ENCODE measurements at places on chromosomes 2 and 18.

GRCh38 chr2:177289824-177290628 lies 25.5 kb upstream of the NFE2L2 start:
- no peak for DNase-seq

GRCh38 chr2:127052771-127053691 lies 53.9 kb downstream of the BIN1 start:
- DNase-seq, result no peak

DNA sequence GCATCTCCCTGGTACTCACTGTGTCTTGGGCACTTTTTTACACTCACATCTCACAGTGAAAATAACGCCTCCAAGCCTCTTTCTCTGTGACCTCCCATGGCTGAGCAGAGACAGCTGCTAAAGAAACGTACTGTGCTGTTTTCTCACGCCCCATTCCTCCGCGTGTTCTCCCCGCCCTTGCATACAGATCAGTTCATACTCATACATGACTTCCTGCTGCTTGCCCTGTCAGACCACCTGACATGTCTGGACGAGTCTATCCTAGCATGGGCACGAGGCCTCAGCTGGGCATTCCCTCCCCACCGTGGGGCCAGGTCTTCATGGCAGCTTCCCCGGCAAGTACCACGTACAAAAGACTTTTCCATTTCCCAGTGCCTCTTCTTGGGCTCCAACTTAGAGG lies 21.2 kb upstream of the IL1A start:
- DNase-seq, result no peak

- DNase-seq, result no peak
Measured at GRCh38 chr2:8554296-8554806, 127.5 kb upstream of the ID2 start.

GRCh38 chr2:134657650-134658250 lies 61.0 kb downstream of the TMEM163 start:
- no peak for DNase-seq

- no peak for DNase-seq
Measured at GRCh38 chr2:105797298-105797819, 52.6 kb downstream of the NCK2 start.

- no peak for DNase-seq
Measured at GRCh38 chr2:31987454-31988220, 23.2 kb downstream of the MEMO1 start.

GRCh38 chr2:128195435-128195984 lies 104.5 kb downstream of the UGGT1 start:
- DNase-seq, result no peak

GRCh38 chr2:237154082-237154638 lies 68.5 kb downstream of the COPS8 start:
- DNase-seq, result no peak

- no peak for DNase-seq
Measured at GRCh38 chr2:178485356-178485755, 5.1 kb downstream of the PLEKHA3 start.

DNA sequence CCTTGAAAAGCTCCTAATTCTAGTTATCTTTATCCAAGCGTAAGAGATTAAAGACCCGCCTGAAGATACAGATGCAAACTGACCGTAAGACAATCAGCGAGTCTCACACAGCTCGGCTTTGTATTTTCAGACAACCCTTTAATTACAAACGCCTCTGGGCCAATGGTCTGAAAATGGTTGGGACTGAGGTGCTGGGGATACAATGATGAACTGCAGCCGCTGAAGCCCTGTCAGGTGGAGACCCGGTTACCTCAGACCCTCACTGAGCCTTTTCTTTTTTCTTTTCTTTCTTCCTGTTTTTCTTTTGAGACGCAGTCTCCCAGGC lies 715 bp upstream of the CFAP36 start:
- no peak for DNase-seq

- DNase-seq, result no peak
Measured at GRCh38 chr2:27453968-27454367, 11.8 kb downstream of the KRTCAP3 start.

DNA sequence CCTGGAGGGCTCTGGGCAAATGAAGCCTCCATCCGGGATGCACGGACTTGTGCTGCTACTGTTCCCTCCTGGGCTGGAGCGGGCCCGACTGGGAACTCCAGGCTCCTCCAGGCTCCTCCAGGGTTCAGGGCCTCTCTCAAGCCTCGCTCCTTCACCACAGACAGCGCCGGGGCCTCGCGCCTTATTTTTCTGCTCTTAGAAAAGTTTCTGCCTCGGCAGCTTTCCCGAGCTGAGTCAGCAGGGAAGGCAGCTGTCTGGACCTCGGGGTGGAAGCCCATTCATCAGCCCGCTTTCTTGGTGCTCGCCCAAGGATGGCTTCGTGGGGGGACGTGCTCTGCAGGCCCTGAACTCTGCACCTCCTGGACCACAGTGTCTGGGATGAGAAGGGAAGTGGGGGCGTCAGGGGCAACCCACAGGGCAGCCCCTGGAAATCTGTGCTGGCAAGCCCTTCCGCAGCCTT lies 12.9 kb upstream of the TEX51 start:
- DNase-seq, result no peak

- DNase-seq, result no peak
Measured at GRCh38 chr2:71235930-71236587, 9.2 kb upstream of the PAIP2B start.

- no peak for DNase-seq
Measured at GRCh38 chr2:102033031-102033749, 41.4 kb downstream of the IL1R2 start.

DNA sequence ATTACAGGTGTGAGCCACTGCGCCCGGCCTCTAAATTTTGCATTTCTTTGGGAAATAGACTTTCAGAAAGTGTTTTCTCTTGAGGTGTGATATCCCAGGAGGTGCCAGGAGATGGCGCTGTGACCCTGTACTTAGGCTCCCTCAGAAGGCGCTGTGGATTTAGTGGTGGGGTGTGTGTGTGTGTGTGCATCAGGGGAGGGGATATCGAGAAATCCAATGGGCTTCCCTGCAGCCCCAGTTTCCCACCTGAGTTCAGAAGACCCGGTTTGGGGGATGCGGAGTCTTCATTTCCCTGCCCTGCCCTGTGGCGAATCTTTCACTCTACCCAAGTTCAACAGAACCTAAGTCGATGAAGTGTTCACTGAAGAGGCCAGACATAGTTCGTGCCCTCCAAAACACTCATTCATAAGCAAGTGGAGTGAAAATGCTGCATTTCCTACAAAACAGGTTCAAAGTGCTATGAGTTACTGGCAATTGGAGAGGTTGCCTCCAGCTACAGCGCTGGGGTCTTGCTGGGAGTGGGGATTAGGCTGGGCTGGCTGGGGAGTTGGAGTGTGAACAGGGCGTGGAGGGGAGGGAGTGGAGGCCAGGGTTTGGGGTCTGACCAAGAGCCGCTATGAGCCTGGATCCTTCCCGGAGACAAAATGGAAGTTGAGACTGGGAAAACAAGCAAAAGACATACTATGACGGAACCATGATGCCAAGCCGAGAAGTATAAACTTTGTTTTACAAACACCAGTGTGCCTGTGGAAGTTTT lies 6.5 kb upstream of the WNT6 start:
- DNase-seq, result peak; percentile 58

DNA sequence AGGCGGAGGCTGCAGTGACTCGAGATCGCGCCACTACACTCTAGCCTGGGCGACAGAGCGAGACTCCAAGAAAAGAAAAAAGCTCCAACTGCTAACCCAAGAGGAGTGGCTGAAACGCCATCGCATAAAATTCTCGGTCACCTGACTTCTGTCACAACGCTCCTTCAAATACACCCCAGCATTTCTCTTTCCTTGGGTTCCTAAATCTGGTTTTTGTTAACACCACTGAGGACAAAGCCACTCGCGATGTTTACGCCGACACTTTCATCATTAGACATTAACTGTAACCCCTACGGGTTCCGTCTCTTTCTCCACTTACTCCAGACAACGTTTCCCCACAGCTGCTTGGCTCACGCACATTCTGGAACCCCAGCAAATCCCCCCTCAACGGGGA lies 679 bp downstream of the CLK1 start:
- no peak for DNase-seq

DNA sequence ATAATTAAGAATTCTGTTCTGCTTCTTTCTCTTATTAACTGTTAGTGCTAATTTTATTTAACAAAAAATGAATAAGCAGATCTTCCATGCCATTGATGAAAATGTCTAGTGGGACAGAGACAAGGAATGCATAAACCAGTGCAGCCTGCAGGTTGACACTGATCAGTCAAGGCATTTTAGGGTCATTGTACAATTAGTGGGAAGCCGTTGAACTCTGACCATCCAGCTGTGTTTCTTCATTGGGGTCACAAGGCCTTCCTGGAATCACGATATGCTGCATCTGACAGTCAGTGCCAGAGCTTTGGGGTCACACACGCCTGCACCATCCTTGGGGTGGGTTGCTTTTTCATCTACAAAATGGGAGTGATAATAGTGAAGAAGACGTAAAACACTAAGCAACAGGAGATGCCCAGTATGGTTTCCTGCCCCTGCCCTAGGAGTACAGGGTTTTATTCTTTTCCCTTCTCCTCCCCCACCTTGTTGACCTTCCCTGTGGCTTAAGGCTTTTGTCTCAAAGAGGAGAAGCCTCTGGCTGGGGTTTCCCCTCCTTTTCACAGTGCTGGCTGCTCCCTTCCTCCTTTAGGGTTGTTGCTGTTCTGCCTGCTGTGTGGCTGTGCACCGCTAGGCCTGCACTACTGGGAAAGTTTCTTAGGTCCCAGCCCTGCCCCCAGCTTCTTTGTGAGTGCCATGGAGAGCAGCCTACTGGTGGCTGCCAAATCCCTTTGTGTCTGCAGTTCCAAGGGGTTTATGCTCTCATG lies 245.6 kb downstream of the TPGS2 start:
- DNase-seq, result no peak

DNA sequence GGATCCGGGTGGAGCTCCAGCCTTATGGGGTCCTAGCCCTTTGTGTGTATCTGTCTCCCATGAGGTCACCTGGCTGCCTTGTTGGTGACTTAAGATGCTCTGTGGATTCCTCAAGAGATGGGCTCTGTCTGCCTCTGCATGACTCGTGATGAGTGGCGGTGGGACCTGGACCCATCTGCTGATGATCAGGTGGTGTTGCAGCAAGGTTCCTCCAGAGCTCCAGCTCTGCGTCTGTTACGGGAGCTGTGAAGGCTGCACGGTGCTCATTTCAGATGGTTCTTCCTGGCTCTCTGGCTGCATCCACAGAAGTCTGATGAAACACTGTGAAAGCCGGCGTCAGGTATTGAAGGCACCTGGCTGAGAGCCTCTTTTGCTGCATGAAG lies 2.4 kb downstream of the AGAP1 start:
- DNase-seq, result no peak

GRCh38 chr2:66929632-66930338 lies 467.3 kb upstream of the ETAA1 start:
- DNase-seq, result no peak

- no peak for DNase-seq
Measured at GRCh38 chr18:7336623-7337022, 105.7 kb downstream of the LRRC30 start.

GRCh38 chr2:136497709-136498108 lies 267.6 kb upstream of the THSD7B start:
- DNase-seq, result no peak

Data from stimulated activated CD8-positive, alpha-beta memory T cell treated with anti-CD3 and anti-CD28 coated beads, Interleukin-7, amount 100 ng/mL, for 1 hour (primary cell).